Adipocyte (in vitro differentiated cells): ENCODE measurements at places on chromosomes 2 and 18.
A peak's percentile ranks its signal among the peaks of the same experiment; 100 is the strongest.

DNA sequence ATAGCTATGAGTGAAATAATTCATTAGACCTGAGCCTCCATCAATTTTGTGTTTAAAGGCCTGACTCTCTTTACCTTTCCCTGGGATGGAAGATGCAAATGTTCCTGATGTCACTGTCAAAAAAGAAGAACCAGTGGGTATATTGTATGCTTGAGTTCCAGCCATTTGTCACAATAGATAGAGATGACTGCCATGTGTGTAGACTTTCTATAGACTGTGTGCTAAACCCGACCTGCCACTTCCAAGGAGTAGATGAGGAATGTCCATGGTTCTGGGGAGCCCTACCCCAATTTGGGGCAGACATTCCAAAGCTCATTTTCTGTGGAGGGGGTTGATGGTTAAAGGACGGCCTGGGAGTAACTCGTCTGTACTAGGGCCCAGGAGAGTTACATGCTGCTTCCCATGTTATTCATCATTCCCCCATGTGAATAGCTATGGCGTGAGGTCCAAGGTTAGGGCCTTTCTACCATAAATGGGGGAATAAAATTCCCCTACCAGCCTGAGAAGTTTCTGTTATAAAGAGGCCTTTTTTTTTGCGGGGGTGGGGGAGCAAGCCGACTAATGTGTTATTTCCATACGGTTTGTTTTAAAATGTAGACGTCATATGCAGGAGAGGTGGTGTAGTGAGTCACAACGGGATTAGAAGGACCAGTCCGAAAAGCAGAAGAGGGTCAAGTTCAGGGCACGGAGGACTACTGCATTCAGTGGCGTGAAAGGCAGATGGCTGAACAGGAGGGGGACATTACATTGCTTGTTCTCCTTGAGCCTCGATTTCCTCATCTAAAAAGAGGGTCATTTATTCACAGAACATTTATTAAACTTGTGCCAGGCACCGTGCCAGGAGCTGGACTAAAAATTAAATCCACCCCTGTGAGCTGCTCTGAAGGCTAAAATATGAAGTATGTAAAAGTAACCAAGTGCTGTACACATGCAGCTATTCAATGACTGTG, 24.0 kb downstream of the IL1B start:
- DNase-seq: peak; percentile 86

GRCh38 chr2:33377048-33377447, 99.4 kb upstream of the RASGRP3 start:
- DNase-seq: no peak

- peak; percentile 80 for DNase-seq
Observed at GRCh38 chr2:27191070-27191829, 20.6 kb upstream of the ATRAID start.

- DNase-seq: peak; percentile 2
Observed at GRCh38 chr2:143068509-143068908, 60.7 kb upstream of the ARHGAP15 start.

GRCh38 chr18:42113529-42114191, 158.6 kb downstream of the PIK3C3 start:
- peak; percentile 72 for DNase-seq

- DNase-seq: no peak
Observed at GRCh38 chr18:59918997-59919396, 19.2 kb downstream of the PMAIP1 start.

GRCh38 chr2:98445683-98446581, 1.3 kb downstream of the INPP4A start:
- peak; percentile 24 for DNase-seq

GRCh38 chr2:172404824-172405223, 22.6 kb upstream of the ITGA6 start:
- peak; percentile 84 for DNase-seq

GRCh38 chr2:239339726-239340601, 60.9 kb downstream of the HDAC4 start:
- DNase-seq: no peak

- no peak for DNase-seq
Observed at GRCh38 chr18:14925281-14925709, 177.3 kb downstream of the ANKRD30B start.

GRCh38 chr18:61946449-61946848, 53.6 kb upstream of the RNF152 start:
- DNase-seq: peak; percentile 72

DNA sequence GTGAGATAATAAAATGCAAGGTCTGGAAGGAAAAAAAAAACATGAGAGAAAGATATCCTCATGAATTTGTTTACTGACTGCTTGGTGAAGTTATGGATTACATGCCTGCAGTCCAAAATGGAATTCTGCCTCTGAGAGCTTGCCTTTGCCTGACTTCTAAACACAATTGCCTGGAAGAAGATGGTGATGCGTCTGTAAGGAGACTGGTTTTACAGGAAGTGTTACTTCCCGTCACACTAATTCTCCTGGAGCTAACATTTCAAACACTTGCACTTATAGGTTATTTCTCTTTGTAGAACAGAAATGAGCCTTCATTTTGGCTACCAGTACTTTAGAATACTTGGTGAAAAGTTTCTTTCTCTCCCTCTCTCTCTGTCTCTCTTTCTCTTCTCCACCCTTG, 884.3 kb downstream of the TSN start:
- no peak for DNase-seq

GRCh38 chr18:38619129-38619528, 1053.5 kb upstream of the CELF4 start:
- no peak for DNase-seq

GRCh38 chr18:31354990-31355389, 21.6 kb upstream of the DSG4 start:
- no peak for DNase-seq

GRCh38 chr18:26864658-26865057, 849 bp downstream of the AQP4 start:
- no peak for DNase-seq

DNA sequence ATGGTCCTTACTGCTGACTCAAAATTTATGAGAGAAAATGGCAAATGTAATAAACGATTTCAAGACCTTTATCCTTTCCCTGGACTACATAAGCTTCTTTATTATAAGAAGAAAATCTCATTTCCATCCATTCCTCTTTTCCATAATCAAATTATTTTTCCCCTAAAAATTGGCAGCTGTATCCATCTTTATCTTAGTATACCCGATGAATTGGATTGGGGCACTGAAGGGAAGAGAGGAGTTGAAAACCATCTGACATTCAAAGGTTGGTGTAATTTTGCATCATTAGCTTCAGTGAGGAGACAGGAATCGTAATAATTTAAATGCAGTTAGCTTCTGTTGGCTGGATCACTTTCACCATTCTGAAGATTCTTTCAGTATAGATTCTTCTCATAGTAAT, 574.1 kb downstream of the XIRP2 start:
- DNase-seq: no peak

GRCh38 chr2:170457742-170458141, 257.4 kb upstream of the SP5 start:
- DNase-seq: no peak

- peak; percentile 47 for DNase-seq
Observed at GRCh38 chr18:34956663-34957062, 84.5 kb upstream of the MAPRE2 start.

- peak; percentile 50 for DNase-seq
Observed at GRCh38 chr2:109182426-109182825, 53.4 kb downstream of the SH3RF3 start.

GRCh38 chr2:224040753-224041152, 1.7 kb upstream of the SERPINE2 start:
- DNase-seq: no peak

DNA sequence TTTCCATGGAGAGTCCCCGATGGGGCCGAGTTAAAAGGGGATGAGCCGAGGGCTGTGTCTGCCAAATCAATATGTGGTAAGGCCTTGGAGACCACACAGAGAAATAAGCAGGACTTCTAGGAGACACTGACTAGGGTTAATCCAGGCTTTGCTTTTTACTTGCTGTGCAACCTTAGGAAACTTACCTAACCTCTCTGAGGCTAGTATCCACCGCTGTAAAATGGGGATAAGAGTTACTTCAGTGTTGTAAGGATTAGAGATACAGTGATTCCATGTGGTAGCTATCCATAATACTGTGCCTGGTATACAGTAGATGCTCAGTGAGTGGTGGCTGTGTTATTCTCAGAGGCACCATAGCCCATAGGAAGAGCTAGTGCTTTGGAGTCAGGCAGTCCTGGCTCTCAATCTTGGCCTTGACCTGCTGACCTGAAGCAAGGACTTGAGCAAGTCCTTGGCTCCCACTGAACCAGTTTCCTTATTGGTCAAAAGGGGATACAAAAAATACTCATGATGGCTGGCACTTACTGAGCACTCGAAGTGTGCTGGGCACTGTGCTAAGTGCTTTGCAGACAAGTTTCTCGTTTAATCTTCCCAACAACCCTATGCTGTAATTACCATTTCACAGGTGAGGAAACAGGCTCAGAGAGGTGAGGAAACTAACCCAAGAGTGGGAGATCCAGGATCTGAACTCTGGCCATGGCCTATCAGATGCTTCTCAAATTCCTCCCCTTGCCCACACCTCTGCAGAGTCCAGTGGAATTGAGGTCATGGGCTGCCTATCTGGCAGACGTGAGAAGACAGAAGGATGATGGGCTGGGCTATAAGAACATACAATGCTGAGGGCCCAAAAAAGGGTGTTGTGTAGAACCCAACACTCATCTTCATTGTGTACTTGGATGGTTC, 12.0 kb upstream of the DES start:
- DNase-seq: no peak

GRCh38 chr18:31161757-31162418, 768 bp downstream of the DSC1 start:
- no peak for DNase-seq

GRCh38 chr2:26175466-26176278, 2.8 kb downstream of the GAREM2 start:
- DNase-seq: no peak

DNA sequence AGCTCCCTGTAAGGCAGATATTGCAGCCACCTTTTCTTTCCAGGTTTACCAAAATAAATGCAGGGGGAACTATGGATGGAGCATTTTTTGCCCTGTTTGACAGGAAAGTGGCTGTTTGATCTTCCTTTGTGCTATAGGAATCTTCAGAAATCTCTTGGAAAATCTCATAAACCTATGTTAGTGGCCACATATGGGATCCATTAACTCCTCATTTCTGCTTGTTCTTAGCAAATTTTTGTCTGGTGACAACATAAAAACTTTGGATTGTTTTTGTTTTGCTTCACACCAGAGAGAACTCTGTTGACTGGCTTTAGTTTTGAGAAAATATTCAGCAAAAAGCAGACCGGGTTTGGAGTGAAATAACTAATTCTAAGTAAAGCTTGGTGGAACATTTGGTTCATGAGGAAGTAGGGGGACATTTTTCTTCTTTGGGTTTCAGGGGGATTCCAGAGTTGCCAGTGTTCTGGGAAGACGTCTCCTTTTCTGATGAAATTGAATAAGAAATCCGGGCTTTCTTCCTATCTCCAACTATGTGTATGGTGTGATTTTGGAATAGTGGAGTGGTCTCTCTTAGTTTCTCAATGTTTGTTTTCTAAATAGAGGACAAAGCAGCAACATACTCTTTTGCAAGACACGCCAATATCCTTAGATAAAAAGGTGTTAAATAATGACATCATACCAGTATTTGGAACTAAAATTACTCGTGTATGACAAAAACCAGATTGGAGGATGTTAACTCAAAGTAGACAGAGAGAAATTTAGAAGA, 174.4 kb downstream of the ICOS start:
- peak; percentile 76 for DNase-seq

DNA sequence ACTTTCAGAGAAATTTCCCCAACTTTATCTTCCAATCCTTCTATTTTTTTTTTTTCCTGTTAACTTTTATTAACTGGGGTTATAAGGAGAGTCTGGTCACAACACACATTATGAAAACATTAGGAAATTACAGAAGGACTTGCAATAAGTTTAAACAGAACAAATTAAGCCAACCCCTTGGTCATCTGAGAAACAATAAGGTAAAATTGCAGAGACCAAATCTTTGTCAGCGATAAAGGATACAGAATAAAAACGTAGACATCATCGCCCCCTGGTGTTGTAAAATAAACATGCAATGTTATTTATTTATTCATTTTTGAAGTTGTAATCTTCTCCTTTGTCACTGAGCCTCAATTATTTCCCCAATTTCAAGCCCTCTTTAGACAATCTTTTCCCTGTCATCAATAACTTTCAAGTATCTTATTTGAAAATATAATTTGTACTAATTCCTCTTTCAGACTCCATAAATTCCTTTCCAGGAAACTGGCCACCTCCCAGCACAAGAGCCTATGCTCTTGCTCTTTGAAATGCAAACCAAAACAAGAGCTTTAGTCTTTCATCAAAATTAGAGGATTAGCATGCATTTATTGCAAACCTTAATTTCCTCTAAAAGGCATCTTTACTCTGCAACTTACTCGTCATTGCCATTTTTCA, 19.5 kb downstream of the G6PC2 start:
- peak; percentile 74 for DNase-seq

DNA sequence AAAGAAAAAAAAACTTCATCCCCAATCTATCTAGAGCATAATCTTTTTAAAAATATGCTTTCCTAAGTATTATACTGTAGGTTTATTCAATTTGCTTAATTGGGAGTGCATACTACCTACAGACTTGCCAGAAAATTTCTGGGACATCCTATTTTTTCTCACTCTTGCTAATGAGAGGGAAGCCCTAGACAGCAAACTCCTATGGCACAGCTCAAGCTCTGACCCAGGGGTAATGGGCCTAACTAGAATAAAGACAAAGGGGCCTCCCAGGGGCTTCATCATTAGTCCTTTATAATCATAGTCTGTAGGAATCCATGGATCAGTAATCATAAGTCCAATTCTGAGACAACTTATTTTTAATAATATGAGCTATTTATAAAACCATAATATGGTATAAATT, 142.6 kb upstream of the ITGA4 start:
- no peak for DNase-seq

- no peak for DNase-seq
Observed at GRCh38 chr2:146417942-146418341, 1426.9 kb upstream of the ACVR2A start.

- no peak for DNase-seq
Observed at GRCh38 chr2:99762714-99763113, 272.9 kb upstream of the REV1 start.

GRCh38 chr2:5951471-5951870, 259.3 kb downstream of the SOX11 start:
- no peak for DNase-seq

- no peak for DNase-seq
Observed at GRCh38 chr18:48551100-48551499, 12.3 kb downstream of the CTIF start.

- no peak for DNase-seq
Observed at GRCh38 chr2:97727296-97727695, 13.9 kb downstream of the ZAP70 start.

DNA sequence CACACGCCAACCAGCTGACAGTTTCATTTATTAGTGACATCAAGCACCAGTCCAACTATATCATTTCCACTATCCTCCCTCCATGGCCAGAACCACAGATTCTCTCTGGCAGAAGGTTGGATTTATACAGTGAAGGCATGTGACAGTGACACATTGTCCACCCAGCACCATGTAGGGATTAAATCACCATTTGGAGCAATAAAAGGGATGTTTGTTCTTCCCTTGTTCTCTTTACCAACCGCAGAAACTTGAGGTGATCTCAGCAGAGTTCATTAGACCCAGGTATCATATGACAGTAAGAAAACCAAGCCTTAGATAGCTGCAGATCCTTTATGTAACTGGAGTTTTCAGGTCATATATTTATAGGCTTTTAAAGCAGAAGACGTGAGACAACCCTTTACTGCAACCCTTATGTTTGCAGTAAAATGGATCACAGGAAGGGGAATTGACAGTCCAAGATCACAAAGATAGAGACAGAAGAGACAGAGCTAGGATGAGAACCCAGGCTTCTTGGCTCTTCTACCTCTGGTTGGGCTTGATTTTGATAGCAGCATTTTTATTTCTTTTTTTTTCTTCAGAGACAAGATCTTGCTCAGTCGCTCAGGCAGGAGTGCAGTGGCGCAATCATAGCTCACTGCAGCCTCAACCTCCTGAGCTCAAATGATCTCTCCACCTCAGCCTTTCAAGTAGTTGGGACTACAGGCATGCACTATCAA, 80.1 kb downstream of the XDH start:
- DNase-seq: no peak
